ENCODE measurements at places on chromosomes 5 and 9.
A peak's percentile ranks its signal among the peaks of the same experiment; 100 is the strongest.

GRCh38 chr5:5558102-5558501 lies 135.6 kb downstream of the ICE1 start:
- no peak for DNase-seq

DNA sequence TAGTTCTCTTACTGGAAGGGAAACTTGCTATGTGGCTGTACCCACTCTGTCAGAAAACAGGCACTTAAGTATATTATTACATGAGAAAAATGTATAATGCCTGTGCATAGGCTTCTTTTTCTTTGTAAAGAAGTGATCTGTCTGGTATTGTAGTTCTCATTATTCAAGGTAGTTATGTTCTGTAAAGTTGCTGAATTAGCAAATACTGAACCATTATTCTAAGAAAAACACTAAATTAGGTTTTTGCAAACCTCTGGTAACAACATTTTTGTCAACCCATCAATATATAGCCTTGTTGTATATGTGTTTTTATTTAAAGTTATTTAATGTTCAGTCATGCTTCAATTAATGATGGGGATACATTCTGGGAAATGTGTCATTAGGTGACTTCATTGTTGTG lies 8.8 kb downstream of the RAD17 start:
- no peak for DNase-seq

- DNase-seq: no peak
Observed at GRCh38 chr5:61342071-61342501, 10.0 kb downstream of the ZSWIM6 start.

- DNase-seq: no peak
Observed at GRCh38 chr5:124772457-124773200, 26.2 kb upstream of the ZNF608 start.

DNA sequence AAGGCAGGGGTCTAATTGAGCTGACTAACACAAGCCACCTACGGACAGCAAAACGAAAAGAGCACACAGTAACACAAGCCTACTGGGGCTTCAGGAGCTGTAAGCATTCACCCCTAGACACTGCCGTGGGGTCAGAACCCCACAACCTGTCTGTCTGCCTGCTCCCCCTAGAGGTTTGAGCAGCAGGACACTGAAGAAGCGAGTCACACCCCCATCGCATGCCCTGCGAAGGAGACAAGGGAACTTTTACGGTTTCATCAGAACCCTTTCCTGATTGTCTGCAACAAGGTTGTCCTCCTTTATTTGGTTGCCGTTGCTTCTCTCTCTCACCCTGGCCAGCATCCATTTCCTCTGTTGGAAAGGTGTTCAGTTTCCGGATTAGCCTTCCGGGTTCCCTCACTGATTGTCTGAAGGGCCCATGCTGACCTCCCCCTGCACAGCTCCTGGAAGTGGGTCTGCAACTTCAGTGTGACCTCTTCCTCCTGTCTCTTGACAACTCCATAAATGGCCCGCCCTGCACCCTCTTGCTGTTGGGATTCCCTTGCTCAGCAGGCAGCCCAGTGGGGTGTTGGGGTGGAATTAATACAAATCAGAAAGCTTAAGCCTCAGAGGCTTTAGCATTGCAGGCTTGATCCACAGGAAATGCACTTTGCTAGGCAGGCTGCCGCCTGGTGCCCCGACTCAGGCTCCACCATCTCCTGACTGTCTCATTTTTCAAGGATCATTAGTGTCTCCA lies 258.9 kb upstream of the TLE4 start:
- no peak for DNase-seq

DNA sequence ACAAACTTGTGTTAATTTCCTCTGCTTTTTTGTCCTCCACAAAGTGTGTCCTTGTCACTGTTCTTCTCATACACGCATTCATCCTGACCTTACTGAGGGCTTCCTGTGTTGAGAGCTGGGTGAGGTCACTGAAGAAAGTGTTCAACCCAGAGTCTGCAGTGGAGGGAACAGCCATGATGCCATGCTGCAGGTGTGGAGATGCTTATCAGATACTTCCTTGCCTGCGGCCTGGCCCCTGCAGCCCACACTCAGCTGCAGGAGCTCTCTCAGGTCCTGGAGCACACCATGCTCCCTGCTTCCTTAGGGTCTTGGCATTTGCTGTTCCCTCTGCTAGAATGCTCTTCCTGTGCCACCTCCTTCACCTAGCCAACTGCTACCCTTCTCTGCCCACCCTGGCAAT lies 108.1 kb upstream of the SPRY4 start:
- DNase-seq: peak; percentile 34

DNA sequence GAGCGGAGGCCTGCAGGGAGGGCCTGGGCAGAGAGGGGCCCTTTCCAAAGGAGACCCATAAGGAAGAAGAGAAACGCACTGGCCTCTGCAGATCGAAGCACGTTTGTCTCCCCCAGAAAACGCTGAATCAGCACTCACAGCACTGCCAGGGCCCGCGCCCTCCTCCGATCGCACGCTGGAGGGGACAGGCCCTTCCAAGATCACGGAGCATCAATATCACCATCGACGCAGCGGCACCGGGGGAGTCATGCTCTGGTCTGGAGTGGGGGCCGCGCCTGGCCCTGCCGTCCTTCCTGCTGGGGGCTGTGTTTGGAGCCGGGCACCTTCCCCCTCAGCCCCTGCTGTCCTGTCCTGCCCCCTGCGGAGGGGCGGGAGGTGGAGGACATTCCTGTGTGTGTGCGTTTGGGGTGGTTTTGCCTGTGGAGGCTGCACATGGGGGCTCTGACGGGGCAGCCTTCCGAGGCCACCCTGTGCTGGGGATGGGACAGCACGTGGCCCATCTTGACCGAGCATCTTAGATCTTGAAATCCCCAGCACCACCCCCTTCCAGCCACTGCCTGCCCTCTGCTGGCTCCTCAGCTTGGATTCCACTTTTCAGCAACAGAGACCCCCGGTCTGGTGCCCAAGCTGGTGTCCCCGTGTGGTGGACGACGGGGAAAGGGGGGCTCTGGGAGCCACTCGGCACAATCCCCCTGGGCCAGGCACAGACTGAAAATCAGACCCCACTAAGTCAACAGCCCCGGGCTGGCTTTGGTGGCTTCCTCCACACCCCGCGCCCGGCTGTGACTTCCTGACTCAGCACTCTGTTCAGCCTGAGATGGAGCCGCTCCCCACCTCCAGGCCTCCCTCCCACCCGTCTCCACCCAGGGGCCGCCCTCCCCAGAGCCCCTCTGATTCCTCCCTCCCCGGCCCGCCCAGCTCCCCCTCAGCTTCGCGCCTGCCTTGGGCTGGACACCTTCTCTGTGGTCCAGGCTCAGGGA lies 8.3 kb downstream of the TMEM250 start:
- DNase-seq: no peak

- DNase-seq: no peak
Observed at GRCh38 chr9:90953805-90954204, 152.2 kb downstream of the SYK start.

- DNase-seq: no peak
Observed at GRCh38 chr5:14109771-14110170, 33.4 kb upstream of the TRIO start.

DNA sequence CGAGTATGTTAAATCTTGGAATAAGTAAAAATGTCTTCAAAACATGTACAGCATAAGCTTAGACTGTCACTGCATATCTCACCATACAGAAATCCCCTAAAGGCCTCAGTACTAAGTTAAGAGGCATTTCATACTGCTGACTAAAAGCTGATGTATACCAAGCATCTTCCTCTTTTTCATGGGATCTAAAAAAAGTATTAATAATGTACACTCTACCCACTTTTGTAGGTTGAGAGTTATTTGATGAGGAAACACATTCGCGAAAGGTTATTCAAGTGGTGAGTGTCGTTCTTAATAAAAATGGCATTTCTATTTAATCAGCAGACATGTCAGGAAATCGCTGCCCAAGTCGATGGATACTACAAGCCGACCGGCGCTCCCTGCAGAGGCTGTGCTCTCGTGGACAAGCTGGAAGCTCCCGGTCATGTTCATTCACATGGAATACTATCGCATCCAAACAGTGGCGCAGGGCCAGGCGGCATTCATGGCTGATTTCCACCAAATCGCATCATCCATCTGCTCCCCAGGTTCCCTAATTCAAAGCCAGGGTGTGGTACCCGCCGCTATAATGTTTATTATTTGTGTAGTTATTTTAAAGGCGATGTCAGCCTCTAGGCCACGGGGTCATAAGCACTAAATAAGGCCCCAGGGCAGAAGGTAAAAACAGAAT lies 724 bp downstream of the SGTB start:
- peak; percentile 3 for DNase-seq

DNA sequence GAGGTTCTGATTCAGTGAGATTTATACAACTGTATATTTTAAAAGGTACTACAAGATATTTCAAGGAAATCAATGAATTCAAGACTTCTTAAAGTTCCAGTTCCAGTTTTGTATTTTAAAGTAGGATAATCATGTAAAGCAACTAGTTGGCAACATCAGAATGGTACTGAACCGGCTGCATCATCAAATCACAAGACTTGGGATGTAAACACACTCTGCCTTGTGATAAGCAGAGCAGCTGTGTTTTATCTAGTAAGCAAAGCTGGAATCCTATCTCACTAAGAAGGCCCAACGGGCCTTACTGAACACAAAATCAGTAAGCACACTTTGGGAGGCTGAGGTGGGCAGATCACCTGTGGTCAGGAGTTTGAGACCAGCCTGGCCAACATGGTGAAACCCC lies 327.2 kb upstream of the NREP start:
- no peak for DNase-seq

DNA sequence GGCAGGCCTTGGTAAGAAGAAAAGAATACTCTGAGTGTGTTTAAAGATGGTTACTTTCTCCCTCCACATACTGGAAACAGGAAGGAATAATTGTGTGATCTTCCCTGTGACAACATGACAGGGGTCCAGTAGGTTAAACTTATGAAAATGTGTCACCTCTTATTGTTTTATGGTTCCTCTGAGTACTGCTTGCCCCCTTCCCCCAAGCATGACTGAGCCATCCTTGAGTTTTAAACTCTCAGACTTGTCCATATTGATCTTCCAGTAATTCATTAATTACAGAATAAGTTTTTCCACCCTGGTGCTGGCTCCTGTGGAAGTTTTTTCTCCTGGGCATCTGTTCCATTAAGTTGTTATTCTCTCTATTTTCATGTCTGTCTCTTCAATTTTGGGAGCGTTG lies 95.8 kb downstream of the CNTLN start:
- DNase-seq: no peak

DNA sequence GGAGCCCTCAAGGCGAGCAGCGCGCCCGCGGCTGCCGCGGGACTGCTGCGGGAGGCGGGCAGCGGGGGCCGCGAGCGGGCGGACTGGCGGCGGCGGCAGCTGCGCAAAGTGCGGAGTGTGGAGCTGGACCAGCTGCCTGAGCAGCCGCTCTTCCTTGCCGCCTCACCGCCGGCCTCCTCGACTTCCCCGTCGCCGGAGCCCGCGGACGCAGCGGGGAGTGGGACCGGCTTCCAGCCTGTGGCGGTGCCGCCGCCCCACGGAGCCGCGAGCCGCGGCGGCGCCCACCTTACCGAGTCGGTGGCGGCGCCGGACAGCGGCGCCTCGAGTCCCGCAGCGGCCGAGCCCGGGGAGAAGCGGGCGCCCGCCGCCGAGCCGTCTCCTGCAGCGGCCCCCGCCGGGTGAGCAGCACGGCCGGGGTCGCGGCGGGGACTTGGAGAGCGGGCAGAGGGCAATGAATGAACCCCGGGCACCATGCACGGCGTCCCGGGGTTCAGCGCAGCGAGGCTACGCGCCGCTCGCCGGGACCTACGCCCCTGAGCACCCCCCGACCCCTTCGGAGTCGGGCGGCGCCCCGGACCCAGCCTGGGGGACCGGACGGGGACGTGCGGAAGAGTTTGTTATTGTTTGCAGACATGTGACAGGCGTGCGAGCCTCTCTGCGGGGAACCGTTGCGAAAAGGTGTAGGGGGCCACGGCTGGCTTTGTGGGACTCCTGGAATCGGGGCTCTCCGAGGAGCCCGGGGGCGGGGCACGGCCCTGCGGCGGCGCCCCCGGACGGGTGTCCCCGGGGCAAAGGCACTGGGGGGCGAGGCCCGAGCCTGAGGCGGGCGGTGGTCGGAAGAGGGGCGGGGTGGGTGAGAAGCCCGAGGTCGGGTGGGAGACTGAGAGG lies 553 bp downstream of the MAP3K1 start:
- peak; percentile 58 for DNase-seq

GRCh38 chr9:93207326-93207814 lies 23.4 kb downstream of the WNK2 start:
- no peak for DNase-seq

DNA sequence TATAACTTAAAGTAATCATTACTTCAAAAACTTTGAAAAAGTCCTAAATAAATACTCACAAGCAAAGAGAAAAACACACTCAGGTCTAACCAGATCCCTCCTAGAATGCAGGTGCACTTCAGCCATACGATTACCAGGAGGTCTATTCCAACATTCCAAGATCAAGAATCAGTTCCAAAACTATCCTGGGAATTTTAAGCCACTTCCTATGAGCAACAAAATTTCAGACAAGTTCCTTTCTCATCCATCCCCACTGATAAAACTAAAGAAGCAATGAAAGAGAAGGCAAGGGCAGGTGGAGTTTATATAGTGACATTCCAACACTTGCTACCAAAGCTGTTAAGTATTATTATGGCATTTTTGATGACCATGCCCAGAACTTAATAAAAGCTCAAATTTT lies 29.6 kb downstream of the MLLT3 start:
- DNase-seq: no peak

DNA sequence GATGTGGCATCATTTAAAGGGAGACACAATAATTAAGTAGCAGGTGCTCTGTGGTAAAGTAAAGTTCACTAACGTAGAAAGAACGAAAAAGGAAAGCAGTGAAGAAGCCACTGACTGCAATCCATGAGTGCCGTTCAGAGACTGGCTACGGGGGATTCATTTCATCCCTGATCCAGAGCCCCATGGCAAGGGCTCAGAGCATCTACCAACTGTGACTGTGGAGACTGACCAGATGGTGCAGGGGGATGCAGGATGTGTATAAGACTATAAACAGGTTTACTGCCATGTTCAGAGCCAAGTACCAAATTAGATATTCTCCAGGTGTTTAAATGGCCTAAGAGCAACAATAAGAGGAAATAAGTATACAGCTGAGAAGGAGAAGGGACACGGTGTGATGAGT lies 47.7 kb downstream of the MARCHF11 start:
- DNase-seq: no peak

GRCh38 chr9:83649515-83649914 lies 26.6 kb downstream of the IDNK start:
- no peak for DNase-seq

- no peak for DNase-seq
Observed at GRCh38 chr9:129483415-129484351, 137.2 kb downstream of the C9orf50 start.

DNA sequence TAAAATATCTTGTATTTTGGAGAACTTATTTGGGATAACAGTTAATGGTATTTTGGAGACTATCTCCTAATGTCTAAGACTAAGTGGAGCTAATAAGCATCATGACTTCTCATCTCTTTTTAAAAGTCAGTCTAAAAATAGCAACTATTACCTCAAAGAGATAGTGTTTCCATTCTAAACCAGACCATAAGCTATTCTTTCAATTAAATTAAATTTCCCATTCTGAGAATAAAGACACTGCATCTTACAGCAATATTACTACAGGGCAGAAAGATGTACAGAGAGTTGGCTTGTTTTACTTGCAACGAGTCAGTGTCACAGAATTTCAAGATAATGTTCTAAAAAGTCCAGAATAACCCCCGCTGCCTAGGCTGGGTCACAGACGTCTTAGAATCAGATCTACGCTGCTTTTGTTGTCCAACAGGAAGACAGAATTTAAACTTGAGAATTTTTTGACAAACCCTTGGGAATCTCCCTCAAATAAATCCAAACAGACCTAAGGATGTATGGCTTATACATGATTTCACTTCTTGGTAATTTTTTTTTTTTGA lies 98.9 kb downstream of the USP20 start:
- DNase-seq: no peak

- no peak for DNase-seq
Observed at GRCh38 chr9:18478501-18479361, 4.8 kb downstream of the ADAMTSL1 start.
